Activated CD8-positive, alpha-beta T cell treated with anti-CD3 and anti-CD28 coated beads, Interleukin-2, amount 10 ng/mL, durations not matched to agents 7 days and 5 days (primary cell): ENCODE measurements at places on chromosomes 2 and 18.

DNA sequence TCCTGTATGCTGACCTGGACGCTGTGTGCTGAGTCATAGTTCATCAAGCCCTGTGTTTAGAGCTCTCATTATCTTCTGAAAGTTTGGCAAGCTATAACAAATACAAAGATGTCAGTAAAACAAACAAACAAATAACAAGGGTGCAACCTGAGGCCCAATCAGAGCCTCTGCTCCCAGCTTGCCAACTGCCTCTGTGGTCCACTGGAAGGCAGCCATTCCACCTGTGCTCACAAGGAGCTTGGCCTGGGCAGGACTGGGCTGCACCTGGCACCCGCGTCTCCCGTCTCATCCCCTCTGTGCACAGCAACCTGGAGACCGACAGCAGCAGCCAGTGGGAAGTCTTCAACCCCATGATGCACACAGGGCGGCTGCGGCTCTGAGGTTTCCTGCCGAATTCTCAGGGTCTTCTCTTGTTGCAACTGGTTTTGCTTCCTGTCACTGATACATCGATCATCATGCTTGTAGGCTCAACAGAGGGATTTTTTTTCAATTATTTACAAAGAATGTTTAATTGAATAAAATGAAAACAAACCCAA is 97.8 kb downstream of the TMEM18 start:
- peaks cover 4% of the 10 kb centered on the region for H3K4me1 ChIP-seq
- no peak overlapping the region for H3K27ac ChIP-seq
- peak; percentile 26 for DNase-seq
- H3K27me3 ChIP-seq: peaks cover 11% of the 10 kb centered on the region
- peaks cover 2% of the 10 kb centered on the region for H3K36me3 ChIP-seq

DNA sequence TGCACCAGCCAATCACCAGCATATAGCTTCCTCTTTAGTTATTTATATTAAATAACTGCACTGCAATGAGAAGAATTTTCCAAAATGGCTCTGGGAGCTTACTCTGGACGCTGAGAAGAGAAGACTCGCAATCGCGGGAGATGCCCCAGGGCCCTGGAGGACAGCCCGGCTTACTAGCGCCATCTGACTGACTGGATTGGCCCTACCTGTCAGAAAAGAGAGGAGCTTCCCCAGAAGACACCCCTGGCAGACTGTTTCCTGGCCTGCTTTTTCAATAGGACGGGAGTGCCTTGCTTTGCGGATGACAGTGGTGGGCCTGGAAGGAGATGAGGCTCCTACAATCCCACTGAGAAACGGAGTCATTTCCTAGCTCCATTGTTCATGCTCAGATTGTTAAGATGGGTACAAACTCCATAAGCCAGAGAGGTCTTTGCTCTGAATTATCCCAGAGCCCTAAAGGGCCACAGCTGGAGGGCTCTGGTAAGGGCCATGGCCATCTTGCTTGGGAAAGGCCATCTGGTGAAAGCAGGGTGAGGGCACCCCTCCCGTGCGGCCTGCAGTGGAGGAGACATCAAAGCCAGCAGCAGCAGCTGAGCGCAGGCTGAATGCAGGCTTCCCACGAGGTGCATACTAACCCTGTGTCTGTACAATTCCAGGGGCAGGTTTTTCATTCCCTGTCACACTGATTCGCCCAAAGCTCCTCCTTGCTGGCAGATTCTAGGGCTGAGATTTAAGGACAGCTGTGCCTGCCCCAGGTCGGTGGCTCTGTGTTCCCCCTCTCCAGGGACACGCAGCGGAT is 92.1 kb downstream of the GALR1 start:
- no peak overlapping the region for H3K4me3 ChIP-seq
- H3K4me1 ChIP-seq: no peaks in the 10 kb centered on the region
- H3K27ac ChIP-seq: no peak overlapping the region
- H3K36me3 ChIP-seq: no peaks in the 10 kb centered on the region
- DNase-seq: no peak
- H3K27me3 ChIP-seq: peaks cover 4% of the 10 kb centered on the region

- no peak overlapping the region for H3K27ac ChIP-seq
- no peaks in the 10 kb centered on the region for H3K4me1 ChIP-seq
- peaks cover 2% of the 10 kb centered on the region for H3K27me3 ChIP-seq
- no peak for DNase-seq
- H3K4me3 ChIP-seq: no peak overlapping the region
Observed at GRCh38 chr18:45412577-45412976, 202.7 kb upstream of the SLC14A2 start.

DNA sequence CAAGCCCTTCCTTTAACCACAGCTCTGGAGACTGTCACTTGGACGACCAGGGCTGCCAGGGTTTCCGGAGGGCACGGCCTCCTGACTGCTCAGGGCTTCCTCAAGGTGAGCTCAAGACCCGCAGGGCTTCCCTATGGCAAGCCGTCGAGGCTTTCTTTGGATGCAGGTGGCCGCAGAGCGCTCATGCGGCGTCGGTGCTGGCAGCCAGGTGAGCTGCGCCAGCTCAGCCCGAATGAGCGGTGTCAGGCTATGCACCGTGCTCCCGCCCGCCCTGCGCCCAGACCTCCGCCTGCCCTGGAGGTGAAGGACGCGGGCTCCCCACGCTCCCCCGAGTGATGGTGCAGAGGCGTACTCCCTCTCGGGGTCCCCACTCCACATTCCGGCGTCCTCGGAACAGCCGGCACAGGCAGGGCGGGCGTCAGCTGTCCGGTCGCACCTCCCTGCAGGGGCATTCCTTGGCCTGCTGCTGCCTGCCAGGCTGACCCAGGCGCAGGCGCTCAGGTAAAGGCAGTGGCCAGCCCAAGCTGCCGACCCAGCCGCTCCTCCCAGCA is 20.8 kb upstream of the TUBB6 start:
- H3K27ac ChIP-seq: no peak overlapping the region
- no peak overlapping the region for H3K4me3 ChIP-seq
- no peak for DNase-seq

DNA sequence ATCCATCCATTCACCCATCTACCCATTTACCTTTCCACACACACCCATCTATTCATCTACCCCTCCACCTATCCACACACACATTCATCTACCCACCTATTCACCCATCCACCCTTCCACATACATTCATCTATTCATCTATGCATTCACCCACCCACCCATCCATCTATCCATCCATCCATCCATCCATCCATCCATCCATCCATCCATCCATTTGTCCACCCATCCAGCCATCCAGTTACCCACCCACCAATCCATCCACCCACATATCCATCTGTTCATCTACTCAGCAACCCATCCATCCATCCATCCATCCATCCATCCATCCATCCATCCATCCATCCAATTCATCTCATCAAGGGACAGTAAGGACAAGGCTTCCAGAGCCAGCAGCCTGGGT is 74.0 kb downstream of the INHBB start:
- H3K4me1 ChIP-seq: no peaks in the 10 kb centered on the region
- peaks cover 7% of the 10 kb centered on the region for H3K27me3 ChIP-seq
- DNase-seq: no peak
- no peaks in the 10 kb centered on the region for H3K36me3 ChIP-seq
- H3K4me3 ChIP-seq: no peak overlapping the region

GRCh38 chr2:230721712-230722111 is 9.1 kb downstream of the CAB39 start:
- H3K27ac ChIP-seq: peak overlapping the region; percentile 64
- no peaks in the 10 kb centered on the region for H3K27me3 ChIP-seq
- H3K4me3 ChIP-seq: peak overlapping the region; percentile 45
- H3K4me1 ChIP-seq: peaks cover 88% of the 10 kb centered on the region

DNA sequence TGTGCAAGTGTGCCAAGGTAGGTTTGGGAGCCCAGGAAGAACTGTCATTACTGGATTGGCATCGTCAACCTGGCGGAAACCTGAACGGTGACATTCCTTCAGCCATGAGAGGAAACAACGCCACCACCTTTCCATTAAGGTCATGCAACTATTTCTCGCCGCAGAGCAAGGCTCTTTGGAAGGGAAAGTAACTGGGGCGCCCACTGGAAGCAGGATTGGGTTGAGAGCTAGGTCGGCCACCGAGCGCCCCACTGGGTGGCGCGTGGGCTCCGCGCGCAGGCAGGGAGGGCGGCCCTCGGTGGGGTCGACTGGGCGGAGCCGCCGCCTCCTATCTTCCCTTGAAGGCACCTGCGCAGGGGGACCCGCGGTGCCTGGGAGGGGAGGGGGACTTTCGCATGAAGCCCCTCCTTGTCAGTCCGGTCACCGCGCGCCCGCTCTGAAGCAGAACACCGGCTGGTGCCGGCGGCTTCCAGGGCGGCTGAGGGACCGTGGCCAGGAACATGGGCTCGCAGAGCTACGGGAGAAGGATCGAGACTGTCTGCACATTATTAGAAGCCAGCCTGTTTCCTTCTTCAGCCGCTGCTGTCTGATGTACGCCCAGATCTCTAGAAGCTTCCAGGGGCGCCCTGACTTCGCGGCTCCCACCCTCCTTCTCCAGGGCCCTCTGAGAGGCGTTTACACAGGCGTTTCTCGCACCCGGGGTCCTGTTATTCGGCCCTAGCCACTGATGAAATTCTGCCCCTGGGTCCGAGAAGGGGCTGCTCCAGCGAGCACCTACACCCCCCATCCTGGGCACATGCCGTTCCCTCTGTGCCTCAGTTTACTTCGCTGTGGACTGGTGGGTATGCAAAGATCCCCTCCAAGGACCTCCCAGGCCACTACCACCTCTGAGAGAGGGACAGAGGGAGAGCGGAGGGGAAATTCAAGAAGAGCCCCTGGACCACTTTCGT is 27.3 kb upstream of the MAL start:
- no peaks in the 10 kb centered on the region for H3K4me1 ChIP-seq
- no peak for DNase-seq
- H3K36me3 ChIP-seq: no peaks in the 10 kb centered on the region
- peaks cover 18% of the 10 kb centered on the region for H3K27me3 ChIP-seq
- H3K4me3 ChIP-seq: no peak overlapping the region

- DNase-seq: no peak
- H3K4me1 ChIP-seq: peaks cover 8% of the 10 kb centered on the region
- no peak overlapping the region for H3K27ac ChIP-seq
- no peak overlapping the region for H3K4me3 ChIP-seq
- H3K27me3 ChIP-seq: peaks cover 12% of the 10 kb centered on the region
- H3K36me3 ChIP-seq: no peaks in the 10 kb centered on the region
Observed at GRCh38 chr2:38442643-38443541, 65.8 kb upstream of the ATL2 start.

DNA sequence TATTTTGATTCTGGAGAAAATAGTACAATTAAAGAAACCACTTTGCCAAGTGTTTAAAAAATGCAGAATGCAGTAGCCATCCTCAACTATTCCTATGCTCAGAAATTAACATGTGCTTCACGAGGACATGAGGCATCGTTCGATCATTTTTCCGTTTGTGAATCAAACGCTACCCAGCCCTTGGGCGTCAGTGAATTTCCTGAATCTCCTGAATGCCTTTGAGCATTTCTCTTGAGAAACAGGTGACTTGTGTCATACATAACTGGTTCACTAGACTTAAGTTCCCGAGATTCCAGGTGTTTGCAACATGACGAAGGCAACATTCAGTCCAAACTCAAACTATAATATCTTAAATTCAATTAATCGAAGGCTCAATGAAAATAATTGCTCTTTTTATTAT is 110.0 kb upstream of the ALKAL2 start:
- no peak overlapping the region for H3K4me3 ChIP-seq
- peaks cover 19% of the 10 kb centered on the region for H3K4me1 ChIP-seq
- H3K27ac ChIP-seq: no peak overlapping the region
- no peak for DNase-seq
- H3K36me3 ChIP-seq: no peaks in the 10 kb centered on the region

DNA sequence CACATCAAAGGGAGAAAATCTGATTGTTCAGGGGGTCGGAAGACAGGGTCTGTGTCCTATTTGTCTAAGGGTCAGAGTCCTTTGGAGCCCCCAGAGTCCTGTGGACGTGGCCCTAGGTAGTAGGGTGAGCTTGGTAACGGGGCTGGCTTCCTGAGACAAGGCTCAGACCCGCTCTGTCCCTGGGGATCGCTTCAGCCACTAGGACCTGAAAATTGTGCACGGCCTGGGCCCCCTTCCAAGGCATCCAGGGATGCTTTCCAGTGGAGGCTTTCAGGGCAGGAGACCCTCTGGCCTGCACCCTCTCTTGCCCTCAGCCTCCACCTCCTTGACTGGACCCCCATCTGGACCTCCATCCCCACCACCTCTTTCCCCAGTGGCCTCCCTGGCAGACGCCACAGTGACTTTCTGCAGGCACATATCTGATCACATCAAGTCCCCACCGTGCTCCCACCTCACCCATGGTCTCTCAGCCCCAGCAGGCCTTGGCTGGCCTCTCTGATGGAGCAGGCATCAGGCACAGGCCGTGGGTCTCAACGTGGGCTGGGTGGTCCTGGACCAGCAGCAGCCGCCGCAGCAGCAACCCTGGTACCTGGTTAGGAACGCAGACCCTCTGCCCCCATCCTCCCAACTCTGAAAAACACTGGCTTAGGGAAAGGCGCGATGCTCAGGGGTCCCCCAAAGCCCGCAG is 3.8 kb downstream of the PROC start:
- peak overlapping the region; percentile 34 for H3K4me3 ChIP-seq
- H3K4me1 ChIP-seq: peaks cover 13% of the 10 kb centered on the region
- H3K27me3 ChIP-seq: peaks cover 37% of the 10 kb centered on the region
- H3K36me3 ChIP-seq: no peaks in the 10 kb centered on the region
- H3K27ac ChIP-seq: no peak overlapping the region
- DNase-seq: peak; percentile 18

- H3K27ac ChIP-seq: no peak overlapping the region
- no peaks in the 10 kb centered on the region for H3K36me3 ChIP-seq
- H3K4me1 ChIP-seq: peaks cover 12% of the 10 kb centered on the region
- no peak overlapping the region for H3K4me3 ChIP-seq
Observed at GRCh38 chr2:110789706-110790105, 57.3 kb downstream of the ACOXL start.

DNA sequence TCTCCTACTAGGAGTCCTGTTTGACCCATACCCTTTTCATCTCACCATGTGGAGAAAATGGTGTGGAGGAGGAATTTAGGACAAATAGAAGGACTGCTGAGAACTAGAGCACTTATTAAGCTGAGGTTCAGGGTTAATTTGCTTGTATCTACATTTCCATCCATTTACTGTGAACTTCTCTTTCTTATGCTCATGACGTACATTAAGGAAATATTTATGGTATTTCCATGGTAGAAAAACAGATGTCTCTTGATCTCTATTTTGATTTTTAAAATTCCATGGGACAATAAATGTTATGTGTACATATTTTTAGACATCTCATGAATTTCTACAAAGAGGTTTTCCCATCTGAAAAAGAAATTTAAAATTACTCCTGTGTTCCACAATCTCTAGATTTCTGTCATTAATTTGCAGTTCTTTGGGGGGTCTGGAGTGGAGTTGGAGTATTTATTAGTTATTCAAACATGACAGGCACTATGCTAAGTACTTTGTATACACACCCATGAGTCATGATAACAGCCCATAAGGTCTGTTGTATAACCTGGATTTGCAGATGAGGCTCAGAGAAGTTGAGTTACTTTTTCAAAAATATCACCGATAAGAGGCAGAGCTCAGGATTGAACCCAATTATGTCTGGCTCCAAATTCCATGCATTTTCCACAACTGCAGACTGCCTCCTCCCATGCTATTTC is 112.6 kb downstream of the COPS8 start:
- H3K4me1 ChIP-seq: no peaks in the 10 kb centered on the region
- no peak overlapping the region for H3K4me3 ChIP-seq
- no peaks in the 10 kb centered on the region for H3K36me3 ChIP-seq
- no peak overlapping the region for H3K27ac ChIP-seq

GRCh38 chr2:189421644-189422043 is 19.6 kb upstream of the WDR75 start:
- DNase-seq: no peak
- H3K36me3 ChIP-seq: no peaks in the 10 kb centered on the region
- H3K27ac ChIP-seq: no peak overlapping the region
- H3K4me3 ChIP-seq: no peak overlapping the region

GRCh38 chr2:6975988-6976387 is 58.8 kb downstream of the RNF144A start:
- H3K4me1 ChIP-seq: peaks cover 2% of the 10 kb centered on the region
- H3K4me3 ChIP-seq: no peak overlapping the region
- no peak for DNase-seq
- H3K36me3 ChIP-seq: peaks cover 83% of the 10 kb centered on the region
